Frontal cortex (tissue), 4 donors: ENCODE measurements at places on chromosomes 1 and 21. TPM values are rescaled to one million over a fixed set of nuclear protein-coding genes. Genes with fewer than 3 reads are reported as not detected.

GPR153 gene
- total RNA-seq, result 22.0 TPM

HECTD3 gene
- total RNA-seq, result 14.3 TPM

CAPN8 gene
- not detected for total RNA-seq

DNA sequence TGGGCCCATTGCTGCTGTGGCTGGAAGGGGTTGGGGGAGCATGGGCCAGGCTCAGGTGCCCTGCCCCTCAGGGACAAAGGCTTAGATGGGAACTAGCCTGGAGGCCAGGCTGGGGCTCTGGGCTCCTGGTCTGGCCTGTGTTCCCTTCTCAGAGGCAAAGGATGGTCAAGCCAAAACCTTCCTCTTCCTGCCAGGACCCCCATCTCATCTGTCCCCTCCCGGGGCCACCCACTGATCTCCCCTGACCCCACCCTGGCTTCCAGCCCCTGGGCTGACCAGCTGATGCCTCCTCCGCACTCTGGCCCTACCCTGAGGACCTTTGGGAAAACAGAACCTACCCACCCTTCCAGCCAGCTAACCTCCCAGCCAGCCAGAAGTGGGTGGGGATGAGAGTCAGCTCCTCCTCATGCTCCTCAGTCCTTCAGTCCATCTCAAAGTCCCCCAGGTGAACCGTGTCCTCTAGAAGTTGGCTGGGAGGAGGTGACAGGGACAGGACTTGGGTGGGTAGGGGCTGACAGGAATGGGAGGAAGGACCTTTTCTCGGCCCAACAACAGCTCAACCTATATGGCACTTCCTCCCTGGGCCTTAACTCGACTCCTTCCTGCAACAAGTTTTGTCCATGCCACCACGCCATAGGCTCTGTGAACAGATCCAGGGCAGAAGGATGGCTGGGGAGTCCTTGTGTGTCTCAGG is 7.5 kb downstream of the PEAR1 start:
- no peak for DNase-seq

DNA sequence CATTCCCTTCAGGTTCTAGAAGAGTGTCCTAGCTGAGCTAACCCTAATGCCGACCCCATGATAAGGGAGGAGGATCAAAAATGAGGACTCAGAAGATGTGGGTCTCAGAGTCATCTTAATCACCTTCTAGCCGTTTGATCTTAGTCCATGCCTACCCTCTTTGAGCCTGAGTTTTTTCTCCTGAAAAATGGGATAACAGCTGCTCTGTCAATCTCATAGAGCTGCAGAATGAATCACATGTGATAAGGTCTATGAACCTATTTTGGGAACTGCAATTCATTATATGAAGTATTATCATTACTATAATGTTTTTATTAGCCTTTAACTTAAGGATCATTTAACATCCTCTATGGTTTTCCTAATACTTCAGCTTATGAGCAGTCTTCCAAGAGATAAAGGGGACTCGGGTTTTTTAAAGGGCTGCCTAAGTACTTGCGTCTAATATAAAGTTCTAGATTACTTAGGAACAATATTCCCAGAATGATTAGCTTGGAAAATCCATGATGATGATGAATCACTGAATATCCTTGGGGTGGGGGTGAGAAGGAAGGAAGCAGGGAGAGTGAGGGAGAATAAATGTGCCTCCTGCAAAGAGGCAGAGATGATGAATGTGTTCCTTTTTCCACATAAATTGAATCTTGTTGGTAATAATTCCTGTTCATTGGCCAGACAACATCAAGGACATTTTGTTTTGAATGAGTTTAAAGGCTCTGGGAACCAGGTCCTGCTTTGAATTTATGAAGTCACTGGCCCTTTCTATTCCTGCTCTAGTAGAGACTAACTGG is 66.8 kb downstream of the COLGALT2 start:
- DNase-seq, result no peak
